ENCODE measurements at places on chromosomes 2 and 18.

GRCh38 chr2:235106874-235107639 is 155.2 kb downstream of the SH3BP4 start:
- no peak for DNase-seq

GRCh38 chr2:135124924-135125886 is 73.1 kb downstream of the RAB3GAP1 start:
- no peak for DNase-seq

GRCh38 chr2:11286749-11287148 is 57.7 kb downstream of the ROCK2 start:
- no peak for DNase-seq

DNA sequence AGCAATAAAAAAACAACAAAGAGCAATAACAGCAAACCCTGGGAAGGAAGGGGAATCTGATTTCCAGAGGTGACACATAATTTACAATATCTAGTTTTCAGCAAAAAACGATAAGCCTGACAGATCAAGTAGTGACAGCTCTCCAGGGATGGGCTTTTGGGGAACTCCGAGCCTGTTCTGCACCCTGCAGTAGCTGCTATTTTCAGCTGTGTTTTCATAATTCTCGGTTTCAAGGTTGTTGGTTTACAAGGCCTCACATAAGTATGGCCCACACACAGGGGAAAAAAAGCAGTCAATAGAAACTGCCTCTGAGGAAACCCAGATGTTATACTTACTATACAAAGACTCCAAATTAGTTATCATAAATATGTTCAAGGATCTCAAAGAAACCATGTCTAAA is 67.7 kb upstream of the CTLA4 start:
- no peak for DNase-seq

DNA sequence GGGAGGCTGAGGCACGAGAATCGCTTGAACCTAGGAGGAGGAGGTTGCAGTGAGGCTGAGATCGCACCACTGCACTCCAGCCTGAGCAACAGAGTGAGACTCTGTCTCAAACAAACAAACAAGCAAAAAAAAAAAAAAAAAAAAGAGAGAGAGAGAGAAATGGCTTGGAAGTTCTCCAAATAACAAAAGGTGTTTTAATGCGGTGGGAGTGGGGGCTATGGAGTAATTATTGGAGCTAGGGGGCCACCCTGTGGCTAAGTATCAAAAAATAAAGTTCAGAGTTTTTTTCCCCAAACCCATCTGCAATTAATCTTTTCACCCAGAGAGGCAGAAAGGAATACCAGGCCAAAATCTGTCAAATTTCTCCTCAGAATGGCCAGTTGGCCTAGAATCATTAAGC is 23.0 kb upstream of the CEP68 start:
- DNase-seq = no peak

DNA sequence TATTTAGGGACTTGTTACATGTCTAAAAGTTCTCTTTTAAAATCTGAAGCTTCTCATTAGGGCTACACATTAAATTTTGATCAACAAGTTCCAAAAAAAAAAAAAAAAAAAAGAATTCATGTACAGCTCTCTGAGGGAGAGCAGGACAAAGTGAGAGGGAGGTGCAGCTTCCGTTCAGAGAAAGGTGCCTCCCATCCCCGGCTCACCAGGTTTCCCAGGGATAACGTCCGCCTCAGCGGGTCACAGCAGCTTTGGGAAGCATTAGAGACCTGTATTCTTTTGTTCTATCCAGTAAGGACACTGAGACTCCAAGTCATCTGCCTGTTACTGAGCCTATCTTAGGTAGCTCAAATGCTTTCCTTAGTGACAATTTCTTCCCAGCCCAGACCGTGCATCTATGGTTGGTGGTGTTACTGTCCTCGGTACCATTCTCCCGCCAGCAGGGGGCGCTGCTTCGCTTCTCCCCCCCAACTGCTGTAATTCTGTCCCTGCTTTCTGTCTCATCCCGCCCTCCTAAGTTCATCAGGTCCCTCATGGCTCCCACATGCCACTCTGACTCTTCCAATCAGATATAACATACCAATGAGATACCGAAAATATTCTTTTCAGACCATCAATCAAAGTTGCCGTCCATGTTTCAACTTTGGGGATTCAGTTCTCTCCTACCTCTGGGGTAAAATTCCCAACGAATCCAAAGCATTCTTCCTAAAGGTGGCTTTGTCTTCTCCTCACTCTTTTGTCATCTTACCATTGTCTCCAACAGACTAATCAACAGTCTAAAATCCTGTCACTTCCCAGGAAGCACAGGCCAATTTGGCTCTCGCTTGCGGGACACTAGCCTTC is 466.5 kb downstream of the METTL4 start:
- no peak for DNase-seq

DNA sequence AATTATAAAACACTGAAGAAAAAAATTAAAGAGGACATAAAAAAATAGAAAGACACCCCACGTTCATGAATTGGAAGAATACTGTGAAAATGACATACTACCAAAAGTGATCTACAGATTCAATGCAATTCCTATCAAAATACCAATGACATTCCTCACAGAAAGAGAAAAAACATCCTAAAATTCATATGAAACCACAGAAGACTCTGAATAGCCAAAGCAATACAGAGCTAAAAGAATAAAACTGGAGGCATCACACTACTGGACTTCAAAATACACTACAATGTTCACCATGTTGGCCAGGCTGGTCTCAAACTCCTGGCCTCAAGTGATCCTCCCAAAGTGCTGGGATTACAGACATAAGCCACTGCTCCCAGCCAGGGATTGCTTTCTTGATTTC is 56.3 kb downstream of the TLK1 start:
- DNase-seq = no peak

GRCh38 chr2:226378753-226379705 is 420.6 kb downstream of the IRS1 start:
- DNase-seq = no peak

GRCh38 chr2:32260376-32260775 is 4.3 kb downstream of the NLRC4 start:
- DNase-seq = no peak

- DNase-seq = no peak
Observed at GRCh38 chr18:37987901-37988300, 422.3 kb upstream of the CELF4 start.

DNA sequence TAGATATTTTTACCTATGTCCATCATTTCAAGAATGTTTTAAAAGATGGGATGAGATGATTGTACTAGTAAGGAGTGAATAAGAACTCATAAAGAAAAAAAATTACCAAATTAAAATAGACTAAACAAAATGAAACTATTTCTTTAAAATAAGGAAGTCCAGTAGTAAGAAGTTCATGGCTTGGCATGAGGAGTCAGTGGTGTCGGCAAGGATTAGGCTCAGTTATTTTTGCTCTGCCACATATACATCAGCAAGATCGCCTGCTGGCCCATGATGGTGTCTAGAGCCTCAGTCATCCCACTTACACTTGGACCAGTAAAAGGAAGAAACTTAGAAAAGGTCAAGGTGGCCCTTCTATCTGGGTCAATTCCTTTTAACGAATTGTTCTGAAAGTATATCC is 300.9 kb upstream of the SLC8A1 start:
- DNase-seq = no peak

- DNase-seq = no peak
Observed at GRCh38 chr2:2502201-2502549, 171.1 kb upstream of the MYT1L start.

GRCh38 chr2:29351916-29352591 is 236.8 kb downstream of the CLIP4 start:
- no peak for DNase-seq

GRCh38 chr2:211237586-211238275 is 681.3 kb downstream of the CPS1 start:
- no peak for DNase-seq

GRCh38 chr18:55457028-55457427 is 131.0 kb downstream of the TCF4 start:
- DNase-seq = no peak

- DNase-seq = no peak
Observed at GRCh38 chr2:176171351-176172006, 14.4 kb downstream of the HOXD3 start.

- no peak for DNase-seq
Observed at GRCh38 chr2:53356291-53356905, 411.2 kb upstream of the CHAC2 start.
